Camera-type eye (tissue), 1 donor: ENCODE measurements at places on chromosomes 3 and 15. TPM values are rescaled to one million over a fixed set of nuclear protein-coding genes. Genes with fewer than 3 reads are reported as not detected.

LSAMP gene
- total RNA-seq = 52.5 TPM

LRRC49 gene
- total RNA-seq = 63.4 TPM

PPARG gene
- 5.5 TPM for total RNA-seq

DUOXA2 gene
- total RNA-seq = not detected

BCHE gene
- total RNA-seq = 53.3 TPM

CAMKV gene
- total RNA-seq = 10.6 TPM

ANKUB1 gene
- total RNA-seq = not detected

ZPLD1 gene
- 1.9 TPM for total RNA-seq

SLC28A2 gene
- total RNA-seq = not detected

KCNMB3 gene
- total RNA-seq = 4.9 TPM

AGBL1 gene
- total RNA-seq = 3.7 TPM

GPR156 gene
- 3.8 TPM for total RNA-seq

MASP1 gene
- total RNA-seq = 5.6 TPM

ARHGEF26 gene
- total RNA-seq = 37.5 TPM

CATSPER2 gene
- total RNA-seq = 5.7 TPM

TRNT1 gene
- 33.2 TPM for total RNA-seq

DYNLT2B gene
- 14.8 TPM for total RNA-seq

ITPKA gene
- total RNA-seq = 2.6 TPM

PARP15 gene
- 0.82 TPM for total RNA-seq

RCN2 gene
- total RNA-seq = 117 TPM

MYO5C gene
- 18.4 TPM for total RNA-seq

SI gene
- not detected for total RNA-seq

PROK2 gene
- 1.1 TPM for total RNA-seq
